Activated T-helper 1 cell treated with anti-CD3 and anti-CD28 coated beads, Interleukin-2, amount 50 U/mL, for 16 hours (primary cell): ENCODE measurements at places on chromosomes 3 and 15.

DNA sequence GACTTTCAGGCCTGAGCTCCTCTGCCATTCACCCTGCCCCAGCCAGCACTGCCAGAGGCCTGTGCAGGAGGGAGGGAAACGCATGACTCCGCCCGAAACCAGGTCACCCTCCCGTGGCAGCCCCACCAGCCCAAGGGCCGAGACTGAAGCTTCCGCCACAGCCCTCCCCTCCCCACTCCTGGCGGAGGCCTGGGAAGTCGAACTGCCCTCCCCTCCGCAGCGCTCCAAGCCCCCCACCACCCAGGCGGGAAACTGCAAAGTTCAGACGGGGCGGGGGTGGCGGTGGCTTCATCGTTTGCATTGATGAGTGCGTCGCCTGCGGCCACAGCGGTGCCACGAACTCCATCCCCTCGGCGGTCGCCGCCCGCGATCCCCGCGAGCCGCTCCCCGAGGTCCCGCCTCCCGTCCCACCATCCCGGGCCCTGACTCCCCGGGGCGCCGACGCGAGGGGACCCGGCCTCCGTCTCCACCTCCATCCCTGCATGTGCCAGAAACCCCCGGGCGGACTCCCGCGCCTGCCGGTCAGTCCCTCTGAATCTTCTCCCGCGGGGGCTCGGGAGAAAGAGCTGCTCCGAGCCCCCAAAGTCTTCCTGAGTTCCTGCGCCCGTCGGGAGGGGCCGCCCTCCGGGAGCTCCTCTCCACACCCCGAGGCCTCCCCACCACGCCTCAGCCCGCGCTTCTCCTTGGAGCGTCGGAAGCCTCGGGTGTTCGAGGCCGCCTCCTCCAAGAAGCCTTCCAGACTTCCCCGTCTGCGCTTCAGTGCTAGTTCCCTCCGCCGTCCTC is 698 bp downstream of the MELTF start:
- DNase-seq, result no peak

DNA sequence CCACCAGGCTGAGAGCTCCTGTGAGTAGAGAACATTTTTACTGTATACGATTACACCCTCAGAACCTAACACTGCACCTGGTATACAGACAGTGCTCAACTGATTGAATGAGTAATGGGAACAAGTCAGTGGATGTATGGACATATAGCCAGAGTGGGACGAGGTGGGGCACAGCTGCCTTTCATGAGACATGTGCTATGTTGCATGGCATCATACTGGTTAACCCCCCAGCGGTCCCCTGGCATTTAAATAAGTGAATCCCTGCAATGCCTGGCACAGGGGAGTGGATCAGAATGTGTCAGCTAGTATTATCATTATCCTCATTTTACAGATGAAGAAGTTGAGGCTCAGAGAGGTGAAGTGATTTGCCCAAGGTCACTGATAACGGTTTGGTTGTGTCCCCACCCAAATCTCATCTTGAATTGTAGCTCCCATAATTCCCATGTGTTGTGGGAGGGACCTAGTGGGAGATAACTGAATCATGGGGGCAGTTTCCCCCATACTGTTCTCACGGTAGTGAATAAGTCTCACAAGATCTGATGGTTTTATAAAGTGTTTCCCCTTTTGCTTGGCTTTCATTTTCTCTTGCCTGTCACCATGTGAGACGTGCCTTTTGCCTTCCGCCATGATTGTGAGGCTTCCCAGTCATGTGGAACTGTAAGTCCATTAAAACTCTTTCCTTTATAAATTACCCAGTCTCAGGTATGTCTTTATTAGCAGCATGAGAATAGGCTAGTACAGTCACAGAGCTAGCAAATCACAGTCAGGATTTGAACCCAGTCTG is 56.0 kb upstream of the ATP2B2 start:
- no peak for DNase-seq

DNA sequence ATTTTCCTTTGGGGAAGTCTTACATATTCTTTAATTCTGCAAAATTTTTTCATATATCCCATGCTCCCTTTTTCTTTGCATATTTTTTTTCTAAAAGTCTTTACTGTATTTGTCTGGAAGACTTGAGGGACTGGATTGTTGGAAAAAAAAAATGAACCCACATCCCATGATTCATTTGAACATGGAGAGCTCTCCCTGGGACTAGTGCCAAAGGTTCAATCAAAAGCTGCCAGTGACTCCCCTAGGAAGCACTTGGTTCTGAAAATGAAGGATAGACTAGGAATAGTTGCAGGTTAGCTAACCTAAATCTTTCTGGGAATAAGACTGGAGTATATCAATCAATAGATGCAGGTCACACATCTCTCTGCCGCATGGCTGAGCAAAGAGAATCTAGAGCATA is 16.4 kb upstream of the BNC1 start:
- no peak for DNase-seq

DNA sequence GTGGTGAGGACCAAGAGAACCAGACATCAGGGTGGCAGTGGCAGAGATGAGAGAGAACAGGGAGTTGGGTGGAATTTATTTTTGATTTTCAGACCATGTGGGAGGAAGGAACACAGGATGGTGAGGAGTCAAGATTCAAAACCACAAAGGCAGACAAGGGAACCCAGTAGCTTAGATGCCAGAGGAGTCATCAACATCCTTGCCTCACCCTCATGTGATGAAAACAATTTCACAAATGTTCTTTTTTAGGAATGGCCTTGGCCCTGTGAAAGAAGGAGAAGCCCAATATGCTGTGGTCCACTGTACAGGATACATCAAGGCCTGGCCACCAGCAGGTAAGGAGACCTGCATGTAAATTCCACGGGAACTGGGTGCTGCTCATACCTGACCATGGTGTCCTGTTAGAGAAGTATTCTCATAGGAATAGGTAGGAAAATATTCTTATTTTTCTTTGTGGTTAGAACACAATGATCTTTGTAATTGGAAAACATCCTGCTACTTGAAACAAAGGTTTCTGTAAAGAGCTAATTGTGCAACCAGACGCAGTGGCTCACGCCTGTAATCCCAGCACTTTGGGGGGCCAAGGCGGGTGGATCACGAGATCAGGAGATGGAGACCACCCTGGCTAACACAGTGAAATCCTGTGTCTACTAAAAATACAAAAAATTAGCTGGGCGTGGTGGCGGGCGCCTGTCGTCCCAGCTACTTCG is 110.0 kb downstream of the ARNT2 start:
- no peak for DNase-seq

GRCh38 chr3:113791381-113791780 is 44.5 kb downstream of the ATP6V1A start:
- DNase-seq, result no peak

DNA sequence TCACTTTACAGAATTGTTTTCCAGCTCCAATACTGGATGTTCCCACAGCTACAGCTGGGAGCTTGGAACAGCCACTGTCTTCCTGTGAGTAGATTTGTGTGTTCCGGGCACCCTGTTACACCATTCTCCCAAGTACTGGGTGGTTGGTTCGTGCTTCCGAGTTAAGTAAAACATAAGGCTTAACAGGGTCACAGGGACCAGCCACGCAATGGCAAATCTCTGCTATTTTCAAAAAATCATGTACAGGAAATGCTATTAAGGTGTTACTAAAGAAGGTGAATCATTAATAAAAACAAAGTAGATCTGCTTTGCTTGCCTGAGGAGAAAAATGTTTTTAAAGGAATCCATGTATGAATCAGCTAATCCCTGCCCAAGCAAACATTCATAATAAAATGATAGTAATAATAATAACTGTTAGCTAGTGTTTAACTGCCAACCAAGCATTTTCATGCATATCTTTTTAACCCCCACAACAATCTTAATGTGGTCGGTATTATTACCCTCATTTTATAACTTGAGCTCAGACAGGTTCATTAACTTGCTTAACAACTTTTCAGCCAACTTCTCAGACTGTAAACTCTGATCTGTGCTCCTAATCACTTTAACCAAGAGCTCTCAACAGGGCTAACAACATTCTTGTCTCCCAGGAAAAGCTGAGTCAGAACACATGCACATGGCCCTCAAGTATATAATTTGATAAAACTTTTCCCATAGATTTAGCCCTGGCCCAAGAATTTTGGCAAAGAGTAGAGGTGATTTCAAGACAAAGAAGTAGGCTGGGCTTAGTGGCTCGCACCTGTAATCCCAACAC is 2.7 kb upstream of the C2CD4A start:
- DNase-seq, result no peak

GRCh38 chr3:112605285-112605684 is 35.7 kb downstream of the CCDC80 start:
- no peak for DNase-seq

DNA sequence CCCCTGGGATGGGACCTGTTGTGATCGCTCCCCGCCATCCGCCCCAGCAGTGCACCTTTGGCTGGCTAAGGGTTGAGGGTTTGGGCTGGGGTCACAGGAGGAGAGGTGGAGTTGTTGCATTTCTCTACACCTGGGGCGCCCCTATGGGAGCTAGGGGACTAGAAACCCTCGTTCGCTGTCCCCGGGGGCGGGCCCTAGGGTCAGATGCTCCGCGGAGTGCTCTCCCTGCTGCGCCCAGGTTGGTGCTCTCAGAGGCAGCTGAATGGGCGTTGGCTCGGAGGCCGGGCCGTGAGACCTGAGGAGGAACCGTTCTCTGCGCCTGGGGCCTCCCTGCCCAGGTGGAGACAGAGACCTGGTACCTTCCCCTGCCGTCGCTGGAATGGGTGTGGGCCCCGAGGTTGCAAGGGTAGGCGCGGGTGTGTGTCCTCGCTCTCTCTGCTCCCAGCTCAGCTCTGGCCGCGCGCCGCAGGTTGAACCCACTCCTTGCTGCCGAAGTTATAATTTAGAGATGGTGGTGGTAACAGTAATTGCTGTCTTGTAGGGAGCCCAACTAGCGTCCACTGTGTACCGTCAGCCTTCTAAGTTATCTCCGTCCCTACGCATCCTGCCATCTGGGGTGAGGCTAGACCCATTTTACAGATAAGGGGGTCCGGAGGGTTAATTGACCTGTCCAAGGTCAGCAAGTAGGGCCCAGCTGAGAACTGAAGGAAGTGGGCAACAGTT is 965 bp downstream of the FLNB start:
- DNase-seq, result no peak
